ENCODE measurements at places on chromosomes 6 and 20. TPM values are rescaled to one million over a fixed set of nuclear protein-coding genes. Genes with fewer than 3 reads are reported as not detected.
A peak's percentile ranks its signal among the peaks of the same experiment; 100 is the strongest.

DNA sequence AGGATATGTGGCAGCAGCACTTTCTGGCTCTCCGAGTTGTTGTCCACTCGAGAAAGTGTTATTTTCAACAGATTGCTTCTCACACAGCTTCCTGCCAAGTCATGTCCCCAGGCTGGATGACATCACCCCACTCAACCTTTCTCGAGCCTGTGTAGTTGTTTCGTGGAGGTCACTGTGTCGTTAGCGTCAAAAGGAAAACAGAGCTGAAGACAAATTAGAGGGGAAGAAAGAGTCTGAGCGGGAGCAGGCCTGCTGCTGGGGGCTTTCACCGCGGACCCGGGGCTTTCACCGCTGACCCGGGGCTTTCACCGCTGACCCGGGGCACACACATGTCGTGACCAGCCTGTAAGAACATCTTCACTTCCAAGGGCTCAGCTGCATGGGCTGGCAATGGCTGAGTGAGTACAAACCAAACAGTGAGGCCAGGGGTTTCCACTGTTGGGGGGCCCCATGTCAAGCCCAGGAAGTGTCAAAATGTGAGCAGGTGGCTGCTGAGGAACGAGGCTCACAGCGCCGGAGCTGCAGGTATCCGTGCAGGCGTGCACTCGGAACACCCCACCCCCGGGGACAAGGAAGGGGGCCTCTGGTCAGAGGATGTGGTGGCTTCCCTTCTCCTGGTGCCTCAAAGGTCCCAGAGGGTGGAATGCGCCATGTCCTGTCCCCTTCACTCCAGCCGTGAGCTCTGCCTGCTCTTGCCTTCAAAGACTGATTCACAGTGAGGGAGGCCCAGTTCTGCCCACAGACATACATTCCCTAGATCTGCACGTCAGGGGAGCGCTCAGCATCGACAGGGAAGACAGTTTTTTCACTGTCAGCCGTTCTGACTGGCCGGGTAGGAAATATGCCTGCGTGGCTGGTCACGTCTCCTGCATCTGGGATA, 365.9 kb downstream of the TAF4 start:
- DNase-seq, result no peak

The AP5S1 gene
- 1.2 TPM for total RNA-seq

The LRP11 gene
- 37.1 TPM for total RNA-seq

DNA sequence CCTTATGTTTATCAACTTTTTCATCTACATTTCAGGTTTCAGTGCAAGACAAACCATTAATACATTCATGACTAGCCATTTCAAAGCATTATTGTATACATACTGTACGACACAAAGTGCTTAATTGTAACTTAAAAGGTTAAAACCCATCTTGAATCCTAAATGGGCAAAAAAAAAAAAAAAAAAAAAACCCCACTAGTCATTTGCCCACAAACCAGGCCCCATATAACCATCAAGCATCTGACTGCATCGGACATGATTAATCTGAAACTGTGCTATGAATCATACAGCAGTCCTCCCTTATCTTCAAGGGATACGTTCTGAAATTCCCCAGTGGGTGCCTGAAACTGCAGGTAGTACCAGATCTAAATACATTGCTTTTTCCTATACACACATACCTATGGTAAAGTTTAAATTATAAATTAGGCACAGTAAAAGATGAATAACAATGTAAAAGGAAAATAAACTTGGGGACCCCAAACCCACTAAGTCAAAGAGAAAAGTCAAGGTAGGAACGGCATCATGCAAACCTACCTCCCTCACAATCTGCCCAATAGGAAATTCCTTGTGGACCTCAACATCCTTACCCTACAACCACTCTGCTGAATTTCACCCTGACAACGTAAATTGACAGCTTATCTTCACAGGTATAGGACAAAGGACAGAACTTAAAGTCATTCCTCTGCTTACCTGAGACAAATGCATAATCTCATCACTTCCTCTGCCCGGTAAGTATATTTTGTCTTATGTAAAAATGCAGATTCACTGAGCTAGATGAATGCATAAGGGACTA, 14.3 kb downstream of the B4GALT5 start:
- DNase-seq, result peak; percentile 30

The CDKAL1 gene
- 22.5 TPM for total RNA-seq

DNA sequence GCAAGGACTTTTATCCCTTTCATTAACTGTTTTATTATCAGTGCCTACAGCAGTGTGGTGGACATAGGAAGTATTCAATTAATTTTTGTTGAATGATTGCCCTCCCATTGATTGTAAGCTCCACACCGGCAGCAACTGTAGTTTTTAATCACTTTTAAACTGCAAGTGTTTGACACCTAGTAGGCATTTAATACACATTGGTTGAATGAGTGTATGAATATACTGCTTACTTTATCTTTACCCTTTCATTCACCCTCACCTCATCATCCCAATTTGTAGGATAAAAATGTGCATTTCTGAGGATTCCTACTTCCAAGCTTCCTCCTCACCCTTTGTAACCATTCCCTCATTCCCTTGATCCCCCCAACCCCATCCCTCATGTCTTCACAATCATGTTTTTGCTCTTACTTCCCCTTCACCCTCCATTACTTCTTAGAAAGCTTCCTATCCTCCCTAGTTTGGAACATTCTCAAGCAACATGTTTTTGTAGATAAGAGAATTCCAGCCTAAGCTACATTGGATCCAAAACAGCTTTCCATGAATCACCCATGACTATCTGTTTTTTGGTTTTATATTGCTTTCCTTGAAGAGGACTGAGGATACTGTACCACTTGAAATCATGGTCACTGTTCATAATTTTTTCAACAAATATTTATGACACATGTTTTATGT, 955 bp upstream of the SLC26A8 start:
- DNase-seq, result no peak

DNA sequence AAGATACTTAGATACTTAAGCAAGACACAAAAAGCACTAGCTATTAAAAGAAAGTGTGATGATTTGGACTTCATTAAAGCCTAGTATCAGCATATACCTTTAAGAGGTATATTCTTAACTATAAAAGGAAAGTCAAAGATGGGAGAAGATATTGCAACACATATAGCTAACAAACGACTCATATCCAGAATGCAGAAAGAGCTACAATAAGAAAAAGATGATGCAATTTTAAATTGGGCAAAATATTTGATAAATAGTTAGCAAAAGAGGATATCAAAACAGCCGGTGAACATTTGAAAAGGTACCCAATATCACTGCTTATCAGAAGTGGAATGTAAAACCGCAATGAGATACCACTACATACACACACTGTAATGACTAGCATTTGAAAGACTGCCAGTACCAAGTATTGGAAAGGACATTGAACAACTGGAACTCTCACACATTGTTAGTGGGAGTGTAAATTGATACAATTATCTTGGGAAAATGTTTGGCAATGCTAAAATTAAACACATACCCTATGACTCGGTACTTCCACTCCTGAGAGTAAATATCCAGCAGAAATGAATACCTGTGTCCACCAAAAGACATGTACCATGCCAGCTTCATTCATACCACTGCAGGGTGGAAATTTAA, 25.7 kb downstream of the MUC22 start:
- no peak for DNase-seq

- no peak for DNase-seq
Observed at GRCh38 chr6:11323666-11324452, 91.4 kb upstream of the NEDD9 start.

The CCM2L gene
- 13.3 TPM for total RNA-seq

DNA sequence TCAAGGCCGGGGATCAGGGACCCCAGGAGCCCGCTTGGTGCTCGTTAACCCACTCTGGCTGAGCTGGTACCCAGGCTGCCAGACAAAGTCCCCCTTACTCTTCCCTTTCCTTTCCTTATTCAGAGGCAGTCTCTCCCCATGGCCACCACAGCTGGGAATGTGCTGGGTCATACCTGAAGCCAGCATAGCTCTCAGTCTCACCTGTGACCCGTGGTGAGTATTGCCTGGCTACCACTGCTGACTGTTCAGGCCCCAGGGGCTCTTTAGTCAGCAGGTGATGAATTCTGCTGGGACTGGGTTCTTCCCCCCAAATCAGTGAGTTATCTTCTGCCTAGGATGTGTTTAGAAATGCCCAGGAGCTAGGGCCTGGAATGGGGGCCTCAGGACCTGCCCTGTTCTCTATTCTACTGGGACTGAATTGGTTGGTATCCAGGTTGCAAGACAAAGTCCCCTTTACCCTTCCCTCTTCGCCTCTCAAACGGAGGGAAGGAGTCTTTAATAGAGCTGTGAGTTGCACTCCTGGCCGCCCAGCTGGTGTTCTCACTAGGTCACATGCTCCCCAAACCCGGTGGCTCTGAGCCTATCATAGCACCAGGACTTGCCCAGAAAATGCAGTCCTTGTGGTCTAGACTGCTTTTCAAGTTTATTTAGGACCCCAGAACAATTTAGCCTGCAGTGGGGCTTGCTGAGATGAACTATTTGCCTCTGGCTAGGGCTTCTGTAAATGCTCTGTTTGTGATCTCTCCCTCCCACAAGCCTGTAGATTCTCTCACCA, 64.6 kb downstream of the MYO6 start:
- no peak for DNase-seq

DNA sequence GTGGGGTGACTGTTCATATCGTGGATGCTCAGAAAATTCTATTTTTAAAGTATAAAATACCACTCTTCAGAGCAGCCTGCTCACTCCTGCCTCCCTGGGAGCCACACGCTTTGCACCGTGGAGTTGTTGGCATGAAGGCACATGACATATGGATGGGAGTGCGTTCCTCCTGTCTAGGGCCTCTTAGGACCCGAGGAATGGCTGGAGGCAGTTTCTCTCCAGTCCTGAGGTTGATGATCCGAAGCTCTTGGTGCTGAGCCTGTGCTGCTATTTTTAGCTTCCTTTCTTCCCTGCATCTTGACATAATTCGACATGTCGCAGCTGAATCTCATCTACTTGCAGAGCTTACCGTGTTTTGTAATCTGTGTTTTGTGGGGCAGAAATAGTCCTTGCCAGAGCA, 73.9 kb downstream of the PHACTR3 start:
- DNase-seq, result no peak

The CALHM6 gene
- total RNA-seq, result 0.27 TPM

- DNase-seq, result no peak
Observed at GRCh38 chr6:87851674-87852299, 149.8 kb upstream of the AKIRIN2 start.

DNA sequence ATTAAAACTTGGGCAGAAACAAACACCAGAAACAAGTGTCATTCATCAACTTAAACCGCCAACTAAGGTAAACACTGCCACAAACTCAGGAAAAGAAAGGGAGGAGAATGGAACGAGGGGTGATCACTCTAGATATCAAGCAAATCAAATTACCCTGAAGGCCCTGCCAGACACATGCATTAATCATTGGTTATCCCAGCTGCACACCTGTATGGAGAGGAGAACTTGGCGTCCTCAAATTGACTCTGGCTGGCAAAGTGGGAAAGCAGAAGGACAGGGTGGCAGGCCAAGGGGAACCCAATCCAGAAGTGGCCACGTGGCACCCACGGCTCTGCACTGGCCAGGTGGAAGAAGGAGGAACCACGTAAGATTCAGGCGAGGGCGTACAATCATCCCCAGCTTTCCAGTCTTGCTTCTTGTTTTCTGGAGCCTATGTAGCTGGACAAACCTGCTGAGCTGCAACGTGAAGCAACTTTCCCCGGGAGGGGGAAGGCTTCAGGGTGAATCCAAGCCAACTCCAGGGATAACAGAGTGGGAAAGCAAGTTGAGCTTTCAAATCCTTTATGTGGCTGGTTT, 156.2 kb upstream of the JARID2 start:
- DNase-seq, result no peak

- no peak for DNase-seq
Observed at GRCh38 chr20:50980071-50980681, 21.6 kb downstream of the MOCS3 start.

GRCh38 chr20:45911486-45912343, at the start of gene PLTP:
TSS of gene PLTP (minus strand) at chr20:45912155. CDS start at chr20:45911452, 703 bp downstream.
- peak; percentile 83 for DNase-seq

GRCh38 chr6:35251949-35252348, 7.6 kb upstream of the ZNF76 start:
- DNase-seq, result no peak

GRCh38 chr20:6439737-6440442, 317.1 kb upstream of the FERMT1 start:
- no peak for DNase-seq

The DNAH8 gene
- total RNA-seq, result not detected

DNA sequence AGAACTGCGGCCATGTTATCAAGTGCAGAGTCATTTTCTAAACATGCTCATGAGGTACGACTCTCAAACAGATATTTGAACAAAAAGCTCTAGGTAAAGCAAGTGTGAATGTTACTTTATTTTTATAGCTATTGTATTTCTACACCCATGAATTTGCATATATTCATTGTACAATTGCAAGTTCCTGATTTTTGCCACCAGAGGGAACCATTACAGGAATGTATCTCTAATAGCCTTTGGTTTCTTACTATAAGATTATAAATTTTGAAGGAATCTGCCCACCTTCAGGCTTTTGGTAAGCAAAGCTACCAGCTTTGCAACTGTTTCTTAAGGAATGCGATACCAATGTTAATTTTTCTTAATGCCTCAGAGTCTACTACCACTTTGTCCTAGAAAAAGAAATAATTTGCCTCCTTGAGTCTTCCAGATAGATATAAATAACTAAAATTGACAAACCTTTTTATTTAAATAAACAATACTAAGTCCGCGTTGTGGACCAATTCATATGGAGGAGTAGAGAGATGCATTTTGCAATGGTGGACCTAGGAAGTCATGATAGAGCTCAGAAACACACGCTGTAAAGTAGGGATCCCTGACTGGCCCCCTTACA, 125.4 kb upstream of the SAMD5 start:
- DNase-seq, result peak; percentile 63

The CALHM4 gene
- not detected for total RNA-seq

DNA sequence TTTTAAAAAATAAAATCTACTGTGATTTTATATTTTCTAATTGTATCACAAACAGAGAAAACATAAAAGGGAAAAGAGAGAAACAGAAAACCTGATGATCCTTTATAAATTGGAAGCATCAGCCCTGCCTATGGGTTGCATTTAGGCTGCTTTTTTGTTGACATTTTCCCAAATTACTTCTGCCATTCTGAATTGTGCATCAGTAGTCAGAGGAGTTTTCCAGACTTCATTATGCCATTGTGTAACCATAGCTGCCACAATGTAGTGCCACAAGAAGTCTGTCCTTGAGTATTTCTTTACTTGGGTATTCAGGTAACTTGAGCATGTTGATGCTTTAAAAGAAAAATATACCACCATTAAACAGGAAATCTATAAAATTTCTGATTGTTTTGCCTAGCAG, 130.3 kb downstream of the HACE1 start:
- no peak for DNase-seq

DNA sequence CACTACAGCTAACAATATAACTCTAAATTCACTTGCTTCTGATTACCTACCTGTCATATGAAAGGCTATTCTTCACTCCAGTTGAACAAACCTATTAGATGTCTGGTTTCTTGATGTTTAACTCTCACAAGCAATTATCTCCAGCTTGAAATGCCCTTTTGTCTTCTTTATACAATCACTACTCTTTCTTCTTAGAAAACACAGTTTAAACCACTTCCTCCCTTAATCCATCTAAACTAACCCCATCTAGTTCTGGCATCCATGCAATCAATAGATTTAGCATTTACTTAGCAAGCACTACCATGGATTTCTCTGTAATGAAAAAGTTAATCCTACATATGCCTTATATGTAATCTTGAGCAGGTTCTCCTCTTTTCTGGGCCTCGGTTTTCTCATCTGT, 127.3 kb downstream of the ATXN1 start:
- DNase-seq, result no peak

The EDN1 gene
- 0.58 TPM for total RNA-seq

All from GM23338 (cell line).